ENCODE measurements at places on chromosomes 1 and 21.
A peak's percentile ranks its signal among the peaks of the same experiment; 100 is the strongest.

DNA sequence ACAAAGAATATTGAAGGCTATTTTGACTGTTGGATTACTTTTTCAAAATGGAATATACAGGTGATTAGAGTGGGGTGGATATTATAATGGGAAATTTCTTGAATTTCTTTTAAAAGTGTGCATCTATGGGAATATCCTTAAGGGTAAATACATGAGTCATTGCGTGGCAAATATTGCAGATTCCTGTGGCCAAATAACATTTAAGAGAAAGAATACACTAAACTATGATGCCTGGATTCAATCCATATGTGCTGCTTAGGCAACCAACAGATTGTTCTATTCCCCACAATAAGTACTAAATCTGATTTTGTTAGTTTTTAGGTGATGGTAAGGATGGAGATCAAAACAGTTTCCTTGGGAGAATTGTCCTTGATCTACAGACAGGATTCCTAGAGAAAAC is 119.5 kb downstream of the HMCN1 start:
- H3K27ac ChIP-seq, result no peak overlapping the region
- H3K4me1 ChIP-seq, result no peaks in the 10 kb centered on the region
- H3K36me3 ChIP-seq, result no peaks in the 10 kb centered on the region
- DNase-seq, result no peak
- H3K4me3 ChIP-seq, result no peak overlapping the region

- H3K36me3 ChIP-seq, result no peaks in the 10 kb centered on the region
- peak overlapping the region; percentile 93 for H3K27ac ChIP-seq
- peaks cover 37% of the 10 kb centered on the region for H3K4me1 ChIP-seq
- H3K27me3 ChIP-seq, result no peaks in the 10 kb centered on the region
- peak overlapping the region; percentile 57 for H3K4me3 ChIP-seq
- DNase-seq, result no peak
These were observed 170.1 kb downstream of the DHRS3 start for GRCh38 chr1:12447849-12448312.

GRCh38 chr1:77594366-77595112 is 87.9 kb downstream of the ZZZ3 start:
- no peak overlapping the region for H3K4me3 ChIP-seq
- no peak for DNase-seq
- peaks cover 3% of the 10 kb centered on the region for H3K4me1 ChIP-seq

- H3K27ac ChIP-seq, result no peak overlapping the region
- no peak overlapping the region for H3K4me3 ChIP-seq
- no peak for DNase-seq
- peaks cover 55% of the 10 kb centered on the region for H3K27me3 ChIP-seq
These were observed 247.8 kb downstream of the RRAGC start for GRCh38 chr1:38611664-38612211.

DNA sequence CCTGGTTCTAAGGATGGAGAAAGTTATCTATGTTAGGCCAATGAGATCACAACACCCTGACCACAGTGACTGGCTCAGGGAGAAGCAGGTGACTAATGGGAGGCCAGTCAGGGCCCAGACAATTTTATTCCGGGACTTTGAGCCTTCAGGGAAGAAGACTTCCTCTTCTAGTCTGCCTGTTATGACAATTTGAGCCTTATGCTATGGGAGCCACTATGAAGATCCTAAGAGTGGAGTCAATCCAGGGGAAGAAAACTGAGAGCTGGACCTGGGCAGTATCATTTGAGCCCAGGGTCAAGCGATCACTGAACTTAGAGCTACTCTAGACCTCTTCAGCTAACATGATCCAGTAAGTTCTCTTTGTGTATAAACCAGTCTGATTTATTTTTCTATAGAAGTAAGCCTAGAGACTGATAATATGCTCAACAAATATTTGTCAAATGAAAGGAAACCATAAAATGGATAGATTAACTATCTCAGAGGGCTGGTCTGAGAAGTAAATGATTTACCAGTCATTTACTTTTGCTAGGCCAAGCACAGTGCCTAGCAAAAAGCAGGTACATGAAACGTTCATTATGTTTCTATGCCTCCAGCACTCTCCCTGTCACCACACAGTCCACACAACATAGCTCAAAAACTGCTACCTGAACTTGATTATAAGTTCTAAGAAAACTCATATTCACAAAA is 4.2 kb upstream of the C1orf141 start:
- DNase-seq, result no peak
- H3K4me1 ChIP-seq, result peaks cover 14% of the 10 kb centered on the region
- H3K27ac ChIP-seq, result no peak overlapping the region
- peaks cover 21% of the 10 kb centered on the region for H3K27me3 ChIP-seq

DNA sequence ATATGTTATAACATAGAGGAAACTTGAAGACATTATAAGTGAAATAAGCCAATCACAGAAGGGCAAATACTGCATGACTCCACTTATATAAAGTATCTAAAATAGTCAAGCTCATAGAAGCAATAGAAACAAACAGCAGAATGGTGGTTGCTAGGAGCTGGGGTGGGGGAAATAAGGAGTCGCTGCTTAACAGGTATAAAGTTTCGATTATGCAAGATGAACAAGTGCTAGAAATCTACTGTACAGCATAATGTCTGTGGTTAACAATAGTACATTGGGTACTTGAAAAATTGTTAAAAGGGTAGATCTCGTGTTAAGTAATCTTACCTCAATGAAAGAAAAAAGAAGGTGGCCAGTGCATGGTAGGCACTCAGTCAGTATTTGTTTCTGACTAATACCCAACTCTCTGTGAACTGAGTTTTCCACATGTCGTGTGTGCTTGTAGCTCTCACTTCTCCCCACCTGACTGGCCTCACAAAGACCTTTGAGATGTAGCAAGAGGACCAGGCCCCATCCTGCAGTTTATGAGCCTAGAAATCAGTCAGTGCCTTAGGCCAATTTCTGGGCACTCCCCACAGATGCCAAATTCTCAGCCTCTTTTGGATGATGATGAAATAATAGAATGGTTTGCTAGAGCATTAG is 14.7 kb upstream of the SPRR5 start:
- H3K4me3 ChIP-seq, result no peak overlapping the region
- no peak overlapping the region for H3K27ac ChIP-seq
- no peak for DNase-seq
- H3K36me3 ChIP-seq, result no peaks in the 10 kb centered on the region
- peaks cover 39% of the 10 kb centered on the region for H3K27me3 ChIP-seq
- no peaks in the 10 kb centered on the region for H3K4me1 ChIP-seq

GRCh38 chr1:37246631-37247030 is 212.3 kb upstream of the GRIK3 start:
- peaks cover 4% of the 10 kb centered on the region for H3K36me3 ChIP-seq
- no peak for DNase-seq
- H3K4me3 ChIP-seq, result no peak overlapping the region
- H3K27me3 ChIP-seq, result peaks cover 64% of the 10 kb centered on the region
- no peak overlapping the region for H3K27ac ChIP-seq

GRCh38 chr1:154998818-154999570 is 3.6 kb upstream of the ZBTB7B start:
- peak; percentile 48 for DNase-seq
- no peaks in the 10 kb centered on the region for H3K27me3 ChIP-seq
- peak overlapping the region; percentile 99 for H3K4me3 ChIP-seq
- peaks cover 37% of the 10 kb centered on the region for H3K4me1 ChIP-seq

- peaks cover 23% of the 10 kb centered on the region for H3K27me3 ChIP-seq
- H3K4me3 ChIP-seq, result no peak overlapping the region
- DNase-seq, result no peak
- no peaks in the 10 kb centered on the region for H3K4me1 ChIP-seq
These were observed 932 bp upstream of the FCRLA start for GRCh38 chr1:161706113-161706481.

- no peak overlapping the region for H3K27ac ChIP-seq
- no peaks in the 10 kb centered on the region for H3K36me3 ChIP-seq
- peaks cover 83% of the 10 kb centered on the region for H3K27me3 ChIP-seq
- H3K4me1 ChIP-seq, result no peaks in the 10 kb centered on the region
These were observed 237.0 kb downstream of the PTPRU start for GRCh38 chr1:29473161-29473855.

GRCh38 chr1:226148121-226148648 is 38.4 kb downstream of the ACBD3 start:
- no peak overlapping the region for H3K4me3 ChIP-seq
- no peak for DNase-seq
- peaks cover 3% of the 10 kb centered on the region for H3K4me1 ChIP-seq
- no peak overlapping the region for H3K27ac ChIP-seq
- H3K36me3 ChIP-seq, result peaks cover 2% of the 10 kb centered on the region

DNA sequence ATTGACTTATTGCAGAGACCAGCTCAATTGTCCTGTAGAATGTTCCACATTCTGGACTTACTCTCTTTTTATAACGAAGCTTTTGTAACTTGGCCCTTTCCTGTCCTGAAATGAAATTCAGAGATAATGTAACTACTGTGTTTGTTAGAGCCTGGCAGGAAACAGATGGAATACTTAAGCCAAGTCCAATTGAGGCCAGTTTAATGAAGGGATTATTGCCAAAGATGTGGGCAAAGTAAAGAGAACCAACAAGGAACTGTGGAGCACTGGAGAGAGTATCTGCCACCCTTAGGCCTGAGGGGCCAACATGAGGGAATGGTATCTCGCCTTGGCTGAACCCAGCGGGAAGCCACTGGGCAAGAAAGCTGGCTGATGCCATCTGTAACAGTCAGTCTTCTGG is 32.9 kb downstream of the MFSD2A start:
- no peak for DNase-seq
- H3K4me1 ChIP-seq, result peaks cover 7% of the 10 kb centered on the region
- H3K4me3 ChIP-seq, result no peak overlapping the region
- H3K27ac ChIP-seq, result no peak overlapping the region

DNA sequence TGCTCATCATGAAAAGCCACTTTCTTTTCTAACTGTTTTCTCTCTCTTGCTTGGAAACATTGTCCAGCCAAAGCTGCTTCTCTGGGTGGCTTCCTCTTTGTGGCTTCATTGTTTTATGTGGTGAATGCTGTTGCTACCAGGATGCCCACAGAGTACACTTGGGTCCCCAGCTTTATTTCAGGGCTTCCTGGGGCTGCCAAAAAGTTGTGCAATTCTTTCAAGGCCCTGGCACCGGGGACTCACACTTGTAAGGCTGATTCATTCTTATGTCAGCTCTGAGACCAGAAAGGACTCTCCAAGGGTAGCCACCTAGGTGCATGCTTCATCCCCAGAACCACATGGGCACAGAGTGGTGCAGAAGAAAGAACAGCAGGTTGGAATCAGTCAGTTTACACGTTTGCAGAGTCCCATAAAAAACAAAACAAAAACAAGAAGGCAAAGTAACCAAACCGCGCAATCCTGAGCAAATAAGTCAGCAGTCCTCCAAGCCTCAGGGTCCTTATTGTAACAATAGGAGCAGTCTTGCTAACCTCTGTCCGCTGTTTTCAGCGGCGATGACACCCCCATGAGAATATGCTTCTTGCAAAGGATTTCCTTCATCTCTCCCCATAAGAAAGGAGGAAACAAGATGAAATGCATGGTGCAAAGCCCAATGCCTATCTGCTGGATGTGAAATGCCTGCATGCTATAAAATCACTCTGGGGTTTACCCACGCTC is 89.9 kb upstream of the SSX2IP start:
- H3K36me3 ChIP-seq, result no peaks in the 10 kb centered on the region
- no peak for DNase-seq
- peaks cover 19% of the 10 kb centered on the region for H3K4me1 ChIP-seq
- H3K4me3 ChIP-seq, result peak overlapping the region; percentile 59
- peak overlapping the region; percentile 73 for H3K27ac ChIP-seq

DNA sequence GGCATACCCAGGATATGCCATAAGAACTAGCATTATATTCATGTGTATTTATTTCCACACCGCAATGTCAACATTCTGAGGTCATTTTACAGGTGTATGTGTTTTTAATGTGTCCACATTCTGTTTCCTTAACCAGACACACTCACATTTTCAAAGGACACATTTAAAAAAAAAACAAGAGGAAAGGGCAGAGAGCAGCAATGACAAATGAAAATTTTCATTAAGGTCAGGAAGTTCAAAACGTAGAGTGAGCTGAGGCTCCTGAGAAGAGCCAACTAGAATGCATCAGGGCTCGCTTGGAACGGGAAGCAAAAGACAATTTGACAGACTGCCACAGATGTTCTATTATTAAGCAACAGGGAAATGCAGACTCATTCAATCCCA is 4.8 kb upstream of the GNPAT start:
- H3K4me3 ChIP-seq, result peak overlapping the region; percentile 41
- H3K27ac ChIP-seq, result no peak overlapping the region
- DNase-seq, result no peak

- H3K4me3 ChIP-seq, result no peak overlapping the region
- no peak for DNase-seq
- peaks cover 3% of the 10 kb centered on the region for H3K4me1 ChIP-seq
- H3K27ac ChIP-seq, result no peak overlapping the region
- H3K27me3 ChIP-seq, result peaks cover 42% of the 10 kb centered on the region
- H3K36me3 ChIP-seq, result no peaks in the 10 kb centered on the region
These were observed 83.3 kb upstream of the KCNJ15 start for GRCh38 chr21:38173276-38174035.

DNA sequence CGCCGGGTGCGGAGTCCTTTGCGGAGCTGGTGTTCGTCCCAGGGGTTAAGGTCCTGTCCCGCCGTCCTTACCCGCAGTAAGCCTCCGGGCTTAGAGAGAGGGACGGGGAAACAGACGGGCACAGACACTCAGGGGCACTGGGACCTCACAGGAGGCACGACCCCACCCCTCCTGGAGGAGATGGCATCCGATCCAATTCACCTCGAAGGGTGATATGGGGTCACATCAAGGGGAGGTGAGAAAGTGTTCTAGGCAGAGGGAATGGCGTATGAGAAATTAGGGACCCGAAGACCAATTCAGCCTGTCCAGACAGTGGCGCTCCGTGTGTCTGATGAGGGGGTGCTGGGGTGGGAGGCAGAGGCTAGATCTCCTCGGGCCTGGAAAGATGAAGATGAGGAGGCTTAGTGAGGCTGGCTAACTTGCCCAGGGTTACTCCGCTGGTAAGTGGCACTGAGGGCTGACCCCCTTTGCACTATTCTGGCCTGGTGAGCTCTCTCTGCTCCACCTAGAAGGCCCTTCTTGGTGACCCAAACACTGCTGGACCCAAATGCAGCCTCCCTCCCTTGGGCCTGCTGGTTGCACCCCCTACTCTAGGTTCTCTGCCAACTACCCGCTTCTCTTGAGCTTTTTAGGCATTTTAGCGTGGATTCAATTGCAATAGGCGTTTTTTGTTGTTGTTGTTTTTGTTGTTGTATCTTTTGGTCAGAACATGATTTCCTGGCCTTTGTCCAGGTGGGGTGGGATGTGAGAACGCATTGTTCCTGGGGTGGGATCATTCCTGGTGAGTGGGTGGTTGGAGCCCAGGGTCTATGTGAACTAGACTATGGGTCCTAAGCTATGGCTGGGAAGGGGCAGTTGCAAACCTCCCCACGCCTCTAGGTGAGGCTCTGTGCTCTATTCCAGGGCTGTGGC is 12.3 kb downstream of the BTBD19 start:
- H3K4me1 ChIP-seq, result peaks cover 32% of the 10 kb centered on the region
- DNase-seq, result no peak
- no peaks in the 10 kb centered on the region for H3K27me3 ChIP-seq
- peak overlapping the region; percentile 96 for H3K4me3 ChIP-seq
